Adipose tissue (tissue), 3 donors: ENCODE measurements at places on chromosomes 4 and X. TPM values are rescaled to one million over a fixed set of nuclear protein-coding genes. Genes with fewer than 3 reads are reported as not detected.

The CCDC110 gene
- 0.25 TPM for polyA plus RNA-seq

The APLN gene
- 2.3 TPM for polyA plus RNA-seq

The PLAC8 gene
- polyA plus RNA-seq = 2.5 TPM

The PUDP gene
- polyA plus RNA-seq = 12.3 TPM

The PFKFB1 gene
- 2.4 TPM for polyA plus RNA-seq

The FAAH2 gene
- 37.6 TPM for polyA plus RNA-seq

The SPP1 gene
- 23.4 TPM for polyA plus RNA-seq

The ABCG2 gene
- 0.22 TPM for polyA plus RNA-seq

The TMEM150C gene
- 2.7 TPM for polyA plus RNA-seq

The RPS6KA6 gene
- polyA plus RNA-seq = 0.11 TPM

The MED28 gene
- 13.1 TPM for polyA plus RNA-seq

The TCEAL6 gene
- polyA plus RNA-seq = not detected

The GABRB1 gene
- not detected for polyA plus RNA-seq

The PCDH18 gene
- polyA plus RNA-seq = 2.2 TPM

The PNMA6F gene
- not detected for polyA plus RNA-seq

The C4orf50 gene
- 0.03 TPM for polyA plus RNA-seq

The IL2RG gene
- 2.9 TPM for polyA plus RNA-seq

The KLHL4 gene
- 0.13 TPM for polyA plus RNA-seq

The ZNF674 gene
- 2.9 TPM for polyA plus RNA-seq

The GPR101 gene
- polyA plus RNA-seq = not detected

The CLGN gene
- 0.11 TPM for polyA plus RNA-seq

The PNMA6A gene
- polyA plus RNA-seq = 1.0 TPM

The AFM gene
- polyA plus RNA-seq = not detected

The EDA gene
- 2.6 TPM for polyA plus RNA-seq

The KIT gene
- 0.64 TPM for polyA plus RNA-seq

The PROM1 gene
- not detected for polyA plus RNA-seq

The DMD gene
- polyA plus RNA-seq = 8.0 TPM

The PHOX2B gene
- not detected for polyA plus RNA-seq

The C1QTNF7 gene
- 5.8 TPM for polyA plus RNA-seq

The SSX4 gene
- not detected for polyA plus RNA-seq

The TMEM144 gene
- 2.9 TPM for polyA plus RNA-seq

The BEND4 gene
- 0.03 TPM for polyA plus RNA-seq

The MMAA gene
- polyA plus RNA-seq = 3.9 TPM

The TRIML2 gene
- not detected for polyA plus RNA-seq

The FGFR3 gene
- 28.9 TPM for polyA plus RNA-seq

The SHOX gene
- not detected for polyA plus RNA-seq
